ENCODE measurements at places on chromosomes 3 and 15.

- DNase-seq: no peak
Measured at GRCh38 chr3:56042326-56042951, 425.8 kb downstream of the ERC2 start.

- no peak for DNase-seq
Measured at GRCh38 chr15:43390723-43391122, 19.8 kb downstream of the TUBGCP4 start.

- DNase-seq: no peak
Measured at GRCh38 chr3:187770224-187770623, 25.0 kb upstream of the BCL6 start.

GRCh38 chr15:20341901-20342600 lies 199.5 kb downstream of the GOLGA6L6 start:
- no peak for DNase-seq

- DNase-seq: no peak
Measured at GRCh38 chr3:19347671-19348070, 199.4 kb downstream of the KCNH8 start.

GRCh38 chr3:172647823-172648222 lies 63.0 kb downstream of the NCEH1 start:
- DNase-seq: no peak

- no peak for DNase-seq
Measured at GRCh38 chr3:134976948-134977347, 181.9 kb downstream of the EPHB1 start.

DNA sequence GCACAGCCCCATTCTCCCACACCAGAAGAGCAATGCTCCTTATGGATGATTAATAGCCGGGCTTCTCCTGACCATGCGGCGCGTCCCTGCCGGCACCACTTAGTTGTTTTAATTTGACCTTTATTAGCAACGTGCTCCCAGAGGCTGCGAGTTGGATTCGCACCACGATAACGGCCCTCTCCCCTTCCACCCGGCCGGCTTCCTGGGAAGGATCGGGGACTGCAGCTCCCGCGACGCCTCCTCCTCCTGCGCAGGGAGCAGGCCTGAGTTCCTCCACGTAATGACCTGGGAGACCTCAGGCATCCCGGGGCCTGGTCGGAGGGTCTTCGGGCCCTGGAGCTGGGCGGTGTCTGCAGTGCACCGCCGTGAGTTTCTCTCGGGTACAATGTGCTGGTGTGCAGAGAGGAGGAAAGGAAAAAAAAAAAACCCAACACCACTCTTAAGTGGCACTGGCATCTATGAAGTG lies 243.3 kb upstream of the TOPAZ1 start:
- DNase-seq: peak; percentile 32

DNA sequence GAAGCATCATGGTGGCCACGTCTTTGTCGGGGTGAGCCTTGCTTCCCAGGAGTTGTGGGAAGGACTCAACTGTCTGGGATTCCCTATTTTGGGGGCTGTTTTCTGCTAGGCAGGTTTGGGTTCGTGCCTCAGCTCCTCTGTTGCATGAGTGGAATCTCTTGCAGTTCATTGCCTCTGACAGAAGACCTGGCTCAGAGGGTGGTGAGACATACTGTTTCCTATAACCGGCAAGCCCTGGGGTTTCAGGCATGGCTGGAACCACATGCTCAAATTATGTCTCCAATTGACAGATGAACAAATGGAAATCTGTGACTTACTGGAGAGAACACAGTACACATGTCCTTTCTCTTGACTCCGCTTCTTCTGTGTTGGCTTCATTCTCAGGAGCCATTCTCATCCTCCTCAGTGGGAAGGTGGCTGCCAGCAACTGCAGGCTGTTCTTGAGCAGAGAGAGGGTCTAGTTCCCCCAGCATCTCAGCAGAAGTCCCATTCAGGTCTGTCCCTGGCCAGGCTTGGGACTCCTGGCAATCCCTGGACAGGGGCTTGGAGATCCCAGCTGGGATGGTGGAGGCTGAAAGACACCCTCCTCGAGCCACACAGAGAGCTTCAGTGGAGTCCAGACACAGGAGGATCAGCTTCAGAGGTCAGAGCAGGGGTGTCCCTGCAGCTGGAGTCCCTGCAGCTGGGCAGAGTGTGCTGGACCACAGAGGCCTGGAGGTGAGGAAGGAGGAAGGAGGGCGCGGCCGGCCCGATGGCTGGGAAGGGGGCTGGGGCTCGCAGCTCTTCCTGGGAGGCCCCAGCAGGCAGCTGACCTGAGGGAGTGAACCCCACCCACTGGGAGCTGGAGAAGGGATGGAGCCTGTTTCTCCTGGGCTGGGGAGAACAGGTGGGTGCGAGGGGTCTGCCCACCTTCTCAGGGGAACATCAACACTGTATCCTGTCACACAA lies 97.6 kb downstream of the LSM3 start:
- DNase-seq: no peak

- DNase-seq: no peak
Measured at GRCh38 chr15:77642793-77643430, 10.2 kb upstream of the LINGO1 start.

DNA sequence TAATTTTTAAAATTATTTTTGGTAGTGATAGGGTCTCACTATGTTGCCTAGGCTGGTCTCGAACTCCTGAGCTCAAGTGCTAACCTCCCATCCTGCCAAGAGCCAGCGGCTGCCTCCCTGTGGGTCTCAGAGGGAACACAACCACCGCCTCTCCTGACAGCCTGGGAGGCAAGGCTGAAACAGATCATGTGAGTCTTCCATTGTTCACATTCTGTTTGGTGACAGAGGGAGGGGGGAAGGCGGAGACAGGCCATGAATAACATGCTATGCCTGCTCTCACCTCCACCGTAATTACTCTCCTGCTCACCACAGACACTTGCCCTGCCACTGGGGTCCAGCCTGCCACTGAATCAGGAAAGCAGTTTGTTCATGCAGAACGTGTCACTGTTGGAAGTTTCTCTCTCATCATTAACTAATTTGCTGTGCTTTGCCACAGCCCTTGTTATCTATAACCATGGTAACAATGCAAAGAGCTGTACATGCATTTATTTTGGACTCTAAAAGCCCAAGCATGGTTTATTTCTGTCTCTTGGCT lies 78.4 kb upstream of the RASGRF1 start:
- DNase-seq: no peak

DNA sequence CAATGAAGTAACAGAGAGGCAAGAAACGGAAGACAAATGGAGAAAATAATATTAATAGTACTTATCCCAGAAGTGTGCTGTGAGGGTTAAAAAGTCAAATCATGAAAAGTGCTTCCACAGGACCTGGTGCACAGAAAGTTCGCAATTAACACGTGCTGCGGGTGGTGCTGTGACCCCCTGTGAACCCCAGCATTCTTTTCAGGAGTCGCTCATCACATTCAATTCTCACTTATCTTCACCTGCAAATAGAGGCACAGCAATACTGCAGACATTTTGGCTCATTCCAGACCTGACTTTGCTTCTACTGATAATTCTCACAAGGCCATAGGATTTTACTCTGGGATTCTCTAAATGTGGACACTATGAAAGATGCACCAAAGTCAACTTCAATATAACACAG lies 584.4 kb downstream of the GRM7 start:
- no peak for DNase-seq

Measured in large intestine (tissue), 12 donors.